ENCODE measurements at places on chromosomes 3 and 15.

DNA sequence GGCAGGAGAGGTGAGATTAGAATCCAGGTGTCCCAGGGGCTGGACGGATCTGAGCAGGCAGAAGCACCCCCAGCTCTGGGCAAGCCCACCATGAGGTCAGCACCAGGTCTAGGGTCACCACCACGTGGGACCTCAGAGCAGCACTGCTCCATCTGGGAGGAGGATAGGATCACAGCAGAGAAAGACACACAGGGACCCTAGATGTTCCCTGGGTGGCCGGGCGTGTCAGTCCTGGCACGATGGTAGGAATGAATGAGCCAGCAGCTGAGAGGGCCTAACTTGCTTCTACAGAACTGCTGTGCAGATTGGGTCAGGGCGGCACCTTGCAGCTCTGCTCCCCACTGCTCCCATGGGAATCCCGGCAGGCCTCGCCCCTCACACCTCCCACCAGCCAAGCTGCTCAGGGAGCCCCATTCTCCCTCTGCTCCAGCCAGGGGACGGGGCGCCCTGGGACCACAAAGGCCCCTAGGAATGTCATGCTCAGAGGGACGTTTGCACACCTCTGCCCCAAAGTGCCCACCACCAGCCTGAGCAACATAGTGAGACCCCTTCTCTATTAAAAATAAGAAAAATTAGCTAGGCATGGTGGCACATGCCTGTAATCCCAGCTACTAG is 66.3 kb downstream of the ZNF445 start:
- DNase-seq, result no peak

GRCh38 chr15:100143378-100143777 is 198.4 kb downstream of the ADAMTS17 start:
- no peak for DNase-seq

DNA sequence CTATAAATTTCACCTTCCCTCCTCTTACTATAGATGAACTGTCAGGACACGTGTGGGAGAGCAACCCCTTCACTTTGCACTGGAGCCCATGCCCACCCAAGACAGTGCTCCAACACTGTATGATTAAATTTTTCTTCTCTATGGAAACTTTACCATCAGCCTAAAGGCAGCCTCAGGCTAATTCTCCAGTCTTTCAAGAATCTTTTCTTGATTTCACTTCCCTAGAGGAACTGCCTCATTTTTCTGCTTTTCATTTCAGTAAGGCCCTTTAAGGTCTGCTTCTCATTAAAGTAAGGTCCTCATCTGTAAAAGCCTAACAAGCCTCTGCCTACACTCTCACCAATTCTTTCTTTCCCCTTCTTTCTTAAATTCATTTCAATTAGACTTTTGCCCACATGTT is 137.3 kb downstream of the KCNMB2 start:
- no peak for DNase-seq

- DNase-seq, result no peak
These were observed 30.1 kb upstream of the DUSP7 start for GRCh38 chr3:52086461-52086860.

DNA sequence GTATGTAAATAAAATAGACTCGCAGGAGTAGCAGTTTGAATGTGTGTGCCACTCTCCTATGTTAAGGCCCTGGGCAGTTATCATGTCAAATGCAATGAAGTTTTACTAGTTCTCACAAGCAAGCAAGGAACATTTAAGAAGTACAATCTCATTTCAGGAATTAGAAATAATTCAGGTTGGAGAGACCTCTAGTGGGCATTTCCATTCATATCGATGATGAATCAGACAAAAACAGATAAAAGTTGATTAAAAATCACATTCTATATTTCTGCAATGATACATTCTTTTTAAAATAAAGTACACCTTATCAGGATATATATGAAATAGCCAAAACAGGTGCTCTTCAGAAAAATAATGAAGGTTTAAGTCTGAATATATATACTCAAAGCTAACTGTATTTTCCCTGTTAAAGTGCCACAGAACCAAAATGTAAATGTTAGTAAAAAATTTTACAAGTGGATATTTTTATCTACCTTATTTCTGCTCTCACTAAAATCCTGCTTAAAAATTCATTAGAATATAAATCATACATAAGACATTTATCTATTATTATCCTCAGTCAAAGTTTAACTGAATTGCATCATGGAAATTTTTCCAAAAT is 492.4 kb upstream of the FRG2C start:
- DNase-seq, result no peak

GRCh38 chr3:125512135-125512920 is 7.7 kb downstream of the SNX4 start:
- no peak for DNase-seq

DNA sequence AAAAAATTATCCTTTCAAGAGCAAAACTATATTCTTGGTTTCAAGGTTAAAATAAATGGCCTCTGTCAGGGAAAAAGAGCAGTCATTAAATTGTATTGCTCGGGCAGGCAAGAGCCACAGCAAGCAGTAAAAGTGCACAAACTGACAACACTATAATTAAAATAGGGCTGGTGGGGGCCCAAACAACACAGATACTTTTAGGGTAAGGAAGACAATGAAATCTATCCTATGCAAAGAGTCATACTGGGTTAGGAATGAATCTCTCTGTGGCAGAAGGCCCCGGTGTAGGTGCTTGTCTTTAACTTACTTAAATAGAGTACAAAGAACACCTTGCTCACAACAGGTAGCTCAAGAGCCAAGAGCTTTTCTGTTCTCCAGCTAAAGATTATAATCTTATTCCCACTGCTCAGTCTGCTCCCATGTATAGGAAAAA is 94.7 kb downstream of the DLG1 start:
- DNase-seq, result no peak

- DNase-seq, result no peak
These were observed 162.8 kb downstream of the SLC9A9 start for GRCh38 chr3:143685491-143685890.
